Left kidney (tissue), 8 donors: ENCODE measurements at places on chromosomes 5 and 9. TPM values are rescaled to one million over a fixed set of nuclear protein-coding genes. Genes with fewer than 3 reads are reported as not detected.

NR5A1 gene
- not detected for polyA plus RNA-seq

DNA sequence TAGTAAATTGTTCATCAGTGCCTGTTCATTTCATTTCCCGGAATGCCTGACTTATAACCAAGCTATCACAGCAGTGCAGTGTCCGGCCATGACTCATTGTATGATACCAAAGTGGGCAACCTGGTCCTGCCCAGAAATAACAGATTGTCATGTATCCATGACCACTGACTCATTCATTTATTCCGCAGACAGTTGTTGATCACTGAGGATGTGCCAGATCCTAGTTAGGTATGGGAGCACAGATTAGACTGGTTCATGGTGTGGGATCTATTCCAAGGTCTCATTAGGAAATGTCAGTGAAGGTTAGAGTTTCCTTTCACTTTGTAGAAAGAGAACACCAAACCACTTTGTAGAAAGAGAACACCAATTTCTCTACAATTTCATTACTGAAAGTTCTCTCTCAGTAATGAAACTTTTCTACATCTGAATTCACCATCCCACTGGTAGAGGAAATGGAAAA, 8.7 kb downstream of the NREP start:
- no peak for DNase-seq

GRCh38 chr9:112841261-112841660, 49.4 kb downstream of the SLC46A2 start:
- no peak for DNase-seq

DNA sequence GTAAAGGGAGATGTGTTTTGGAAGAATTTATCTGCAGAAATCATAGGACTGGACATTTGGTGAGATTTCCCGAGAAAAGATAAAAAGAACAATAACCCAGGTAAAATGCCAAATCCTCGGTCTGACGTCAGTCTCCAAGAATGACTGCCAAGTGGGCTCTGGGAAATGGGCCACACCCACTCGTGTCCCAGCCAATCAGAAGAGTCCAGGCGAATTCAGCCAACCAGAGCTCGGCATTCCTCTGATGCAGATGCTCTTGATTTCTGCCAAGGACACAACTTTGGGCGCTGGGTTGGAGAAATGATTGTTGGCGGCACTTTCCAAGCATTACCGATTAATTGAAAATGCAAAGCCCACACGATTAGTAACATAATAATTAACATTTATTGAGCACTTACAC, 73.3 kb downstream of the FGF18 start:
- DNase-seq = no peak

GLRA1 gene
- polyA plus RNA-seq = 0.13 TPM

DNA sequence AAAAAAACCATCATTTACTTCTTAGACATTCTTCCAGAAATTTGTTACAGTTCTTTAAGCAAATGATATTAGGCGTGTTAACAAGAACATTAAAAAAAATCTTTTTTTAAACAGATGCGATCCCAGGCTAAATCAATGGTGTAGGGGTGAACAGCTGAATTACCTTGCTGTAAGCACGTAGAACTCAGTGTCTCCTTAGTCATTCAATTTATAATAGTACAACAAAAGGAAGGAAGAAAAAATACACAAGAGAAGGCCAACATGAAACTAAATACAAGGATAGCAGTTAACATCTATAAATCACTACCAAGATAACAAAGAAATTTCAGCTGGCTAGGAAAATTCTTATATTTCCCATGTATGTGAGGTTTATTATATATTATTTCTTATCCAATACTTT, 35.4 kb downstream of the AGXT2 start:
- DNase-seq = no peak

OR4F3 gene
- not detected for polyA plus RNA-seq

GRCh38 chr5:178740181-178740557, 9.7 kb upstream of the ZNF354A start:
- DNase-seq = no peak

- no peak for DNase-seq
These were observed 20.1 kb downstream of the DIAPH1 start for GRCh38 chr5:141598391-141599345.

FOXD4L3 gene
- not detected for polyA plus RNA-seq

- no peak for DNase-seq
These were observed 25.3 kb downstream of the DENND4C start for GRCh38 chr9:19255821-19256220.

DNA sequence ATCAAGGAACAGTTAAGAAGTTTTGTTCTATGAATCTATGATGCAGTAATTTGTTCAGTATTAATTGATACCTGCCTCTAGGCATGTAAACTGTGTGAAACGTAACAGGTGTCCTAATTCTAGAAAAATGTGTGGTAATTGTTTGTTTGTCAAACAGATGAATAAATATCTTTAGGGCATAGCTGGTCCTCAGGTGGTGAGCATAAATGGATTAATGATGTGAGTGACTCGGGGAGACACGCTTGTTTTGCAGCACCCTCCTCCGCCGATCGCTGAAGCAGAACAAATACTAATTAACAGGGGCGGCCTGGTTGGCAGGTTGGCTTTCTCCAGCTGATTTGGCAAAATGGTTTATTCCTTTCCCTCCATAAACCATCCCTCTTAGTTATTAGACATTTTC, 88.8 kb downstream of the TLE4 start:
- no peak for DNase-seq

OSTF1 gene
- 23.4 TPM for polyA plus RNA-seq

FOXI1 gene
- polyA plus RNA-seq = 4.8 TPM

DNA sequence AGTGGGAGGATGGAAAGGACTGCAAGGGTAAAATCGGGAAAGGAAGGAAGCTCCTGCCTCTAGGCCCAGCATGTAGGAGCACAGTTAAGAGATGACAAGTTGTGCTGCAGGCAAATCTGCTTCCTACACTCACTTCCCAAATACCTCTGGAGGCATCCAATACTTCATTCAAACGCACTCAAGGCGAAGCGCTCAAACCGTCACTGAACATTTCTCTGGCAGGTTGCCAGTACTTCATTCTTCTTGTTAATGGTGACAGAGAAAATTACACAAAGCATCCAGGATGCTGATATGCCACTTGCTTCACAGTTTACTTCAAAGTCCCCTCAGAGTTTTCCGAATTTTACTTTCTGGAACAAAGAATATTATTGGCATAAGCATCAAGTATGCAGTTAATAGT, 59.8 kb downstream of the NREP start:
- DNase-seq = peak; percentile 46

DPM2 gene
- polyA plus RNA-seq = 35.6 TPM
